Effector CD4-positive, alpha-beta T cell (primary cell): ENCODE measurements at places on chromosomes 3 and 15.
A peak's percentile ranks its signal among the peaks of the same experiment; 100 is the strongest.

DNA sequence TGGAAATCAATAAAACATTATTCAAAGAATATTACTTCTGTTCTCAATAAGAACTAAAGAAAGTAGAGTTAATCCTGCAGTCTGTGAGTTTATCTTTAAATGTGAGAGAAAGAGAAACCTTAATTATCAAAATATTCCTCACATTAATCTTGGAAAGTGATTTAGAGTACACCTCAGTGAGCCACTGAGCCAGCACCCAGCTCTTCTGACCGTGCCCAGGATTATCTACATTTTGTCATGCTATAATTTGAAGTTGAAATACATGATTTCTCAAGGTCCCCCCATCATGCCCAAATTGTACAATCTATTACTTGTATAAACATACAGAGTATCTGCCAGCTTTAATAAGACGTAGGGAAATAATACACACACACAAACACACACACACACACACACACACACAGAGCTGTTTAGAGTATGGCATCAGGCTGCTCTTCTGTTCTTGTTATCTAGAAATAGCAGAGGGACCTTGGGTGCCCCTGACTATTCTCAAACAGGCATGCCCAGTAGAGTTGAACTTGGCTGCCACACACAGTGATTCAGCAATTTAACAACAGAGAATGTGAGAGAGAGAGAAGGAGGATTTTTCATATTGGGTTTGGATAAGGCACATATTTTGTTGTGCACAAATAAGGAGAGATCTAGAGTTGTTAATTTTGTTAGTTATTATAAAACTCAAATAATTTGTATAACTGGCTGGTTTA, 74.4 kb downstream of the P2RY1 start:
- no peak for DNase-seq

DNA sequence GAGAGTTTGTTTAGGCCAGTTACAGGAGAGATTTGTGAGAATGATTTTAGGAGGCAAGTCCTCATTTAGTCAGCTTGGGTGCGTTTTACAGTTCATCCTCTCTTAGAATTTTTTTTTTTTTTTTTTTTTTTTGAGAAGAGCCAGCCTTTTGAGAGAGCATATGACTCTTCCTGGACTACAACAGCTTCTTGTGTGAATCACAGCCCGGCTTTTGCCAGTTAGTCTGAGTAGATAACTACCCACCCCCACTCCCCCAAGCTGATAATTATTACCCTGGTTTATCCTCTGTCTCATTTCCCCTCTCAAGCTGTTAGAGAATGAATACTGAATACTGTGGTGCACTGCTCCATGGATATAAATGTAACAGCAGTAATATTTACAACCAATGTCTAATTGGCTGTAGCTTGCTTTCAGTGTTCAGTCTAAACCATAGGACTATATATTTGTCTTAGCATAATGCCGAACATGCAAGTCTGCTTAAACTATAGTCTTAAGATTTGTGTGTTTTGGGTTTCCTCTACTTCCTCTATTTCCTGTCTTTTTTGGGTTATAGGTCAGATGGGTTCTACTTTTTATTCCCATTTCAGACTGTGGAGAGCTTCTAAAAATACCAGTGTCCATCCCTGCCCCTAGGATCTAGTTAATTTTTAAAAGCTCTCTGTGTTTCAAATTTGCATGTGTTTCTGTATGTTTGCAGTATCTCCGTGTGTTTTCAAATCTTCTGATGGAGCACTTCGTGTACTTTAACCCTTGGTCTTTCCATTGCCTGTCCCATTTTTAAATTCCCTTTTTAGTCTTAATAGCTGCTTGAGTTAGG, 8.0 kb downstream of the CHD2 start:
- DNase-seq = peak; percentile 43

DNA sequence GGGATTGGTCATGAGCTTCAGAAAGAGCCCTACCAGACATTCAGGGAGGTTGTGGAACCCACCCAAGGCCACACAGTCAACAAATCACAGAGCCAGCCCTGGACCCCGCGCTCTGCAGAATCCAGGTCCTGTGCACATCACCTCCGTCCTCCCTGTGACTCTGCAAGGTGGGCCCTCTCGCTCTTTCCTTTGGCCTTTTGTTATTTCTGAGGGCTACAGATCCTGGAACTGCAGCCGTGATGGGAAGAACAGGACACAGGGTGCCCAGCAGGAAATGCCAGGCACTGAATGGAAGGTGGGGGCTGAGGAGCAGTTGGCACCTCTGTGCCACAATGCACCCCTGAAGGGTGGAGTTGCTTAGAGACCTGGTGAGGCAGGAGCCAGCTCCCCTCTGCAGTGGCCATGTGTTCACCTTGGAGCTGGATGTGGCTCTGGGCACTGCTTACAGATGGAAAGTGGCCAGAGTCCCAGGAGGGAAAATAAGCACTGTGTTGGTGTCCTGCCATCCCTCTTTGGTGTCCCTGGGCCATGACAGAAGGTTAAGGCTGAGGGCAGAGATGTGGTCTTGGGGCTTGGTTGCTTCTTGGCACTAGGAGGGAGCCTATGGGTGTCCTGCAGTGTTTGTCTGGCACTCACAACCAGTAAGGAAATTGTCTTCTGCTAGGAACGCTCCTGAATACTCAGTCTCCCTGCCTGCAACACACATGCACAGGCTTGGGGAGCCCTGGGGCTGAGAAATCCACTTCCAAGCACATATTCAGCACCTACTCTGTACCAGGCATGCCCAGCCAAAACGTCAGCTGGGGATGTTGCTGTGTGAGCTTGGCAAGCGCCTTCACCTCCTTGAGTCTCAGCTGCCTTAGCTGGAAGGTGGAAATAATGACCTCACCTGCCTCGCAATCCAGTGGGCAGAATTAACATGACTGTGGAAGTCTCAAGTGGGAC, 98.0 kb upstream of the SLC6A6 start:
- no peak for DNase-seq

GRCh38 chr15:40543082-40543481, 21.8 kb downstream of the CCDC32 start:
- DNase-seq = no peak

GRCh38 chr3:16311960-16312451, 47.0 kb downstream of the OXNAD1 start:
- DNase-seq = peak; percentile 55

DNA sequence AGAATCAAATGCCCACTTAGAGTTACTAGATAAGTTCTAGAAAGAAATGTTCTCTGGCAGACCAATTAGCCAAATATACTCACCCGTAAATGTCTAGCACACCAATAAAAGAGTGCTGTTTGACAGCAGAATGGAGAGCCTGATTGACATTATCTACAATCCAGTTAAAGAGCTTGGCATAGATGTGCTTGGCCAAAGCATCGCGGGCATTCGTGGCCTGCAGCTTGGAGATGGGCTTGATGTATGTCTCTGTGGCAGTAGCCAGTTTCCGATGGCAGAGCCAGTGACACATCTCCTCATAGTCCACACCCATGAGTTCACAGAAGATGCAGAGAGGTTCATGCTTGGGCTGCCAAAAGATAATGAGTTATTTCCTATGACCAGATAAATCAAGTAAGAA, 101.5 kb upstream of the MYO5C start:
- DNase-seq = no peak

GRCh38 chr3:120568202-120568531, 28.0 kb upstream of the NDUFB4 start:
- no peak for DNase-seq

- no peak for DNase-seq
Measured at GRCh38 chr3:188827103-188827502, 344.7 kb upstream of the TPRG1 start.

- no peak for DNase-seq
Measured at GRCh38 chr15:57427367-57427821, 51.1 kb downstream of the CGNL1 start.

- DNase-seq = no peak
Measured at GRCh38 chr15:40414816-40415215, 9.2 kb downstream of the IVD start.

DNA sequence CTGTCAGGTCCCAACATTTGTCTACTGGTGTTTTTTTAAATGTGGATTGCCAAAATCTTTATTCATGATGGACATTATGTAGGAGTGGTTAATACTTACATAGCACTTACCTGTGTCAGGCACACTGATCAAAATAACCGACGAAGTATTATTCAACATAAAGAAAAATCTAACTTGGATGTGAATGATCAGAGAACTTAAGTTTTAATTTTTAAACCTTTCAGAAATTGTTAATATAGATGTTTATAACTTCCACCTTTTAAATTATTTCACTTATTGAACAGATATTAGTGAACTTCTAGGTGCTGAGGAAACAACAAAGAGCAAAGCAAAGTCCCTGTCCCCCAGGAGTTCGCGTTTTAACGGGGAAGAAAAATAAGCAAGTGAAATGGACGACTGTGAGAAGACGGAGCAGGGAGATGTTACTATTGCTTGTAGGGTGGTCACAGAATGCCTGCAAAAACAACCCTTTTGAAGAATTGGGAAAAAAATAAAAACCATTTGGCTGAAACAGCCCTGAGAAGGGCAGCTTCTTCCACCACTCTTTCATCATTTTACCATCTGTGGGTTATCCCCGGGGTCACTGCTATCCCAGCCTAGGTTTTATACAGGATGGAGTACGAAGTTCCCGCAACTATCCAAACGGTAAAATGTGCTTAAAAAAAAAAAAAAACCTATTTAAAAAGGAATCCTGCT, 915 bp upstream of the APH1B start:
- no peak for DNase-seq

GRCh38 chr3:67357610-67358458, 296.6 kb downstream of the SUCLG2 start:
- no peak for DNase-seq

DNA sequence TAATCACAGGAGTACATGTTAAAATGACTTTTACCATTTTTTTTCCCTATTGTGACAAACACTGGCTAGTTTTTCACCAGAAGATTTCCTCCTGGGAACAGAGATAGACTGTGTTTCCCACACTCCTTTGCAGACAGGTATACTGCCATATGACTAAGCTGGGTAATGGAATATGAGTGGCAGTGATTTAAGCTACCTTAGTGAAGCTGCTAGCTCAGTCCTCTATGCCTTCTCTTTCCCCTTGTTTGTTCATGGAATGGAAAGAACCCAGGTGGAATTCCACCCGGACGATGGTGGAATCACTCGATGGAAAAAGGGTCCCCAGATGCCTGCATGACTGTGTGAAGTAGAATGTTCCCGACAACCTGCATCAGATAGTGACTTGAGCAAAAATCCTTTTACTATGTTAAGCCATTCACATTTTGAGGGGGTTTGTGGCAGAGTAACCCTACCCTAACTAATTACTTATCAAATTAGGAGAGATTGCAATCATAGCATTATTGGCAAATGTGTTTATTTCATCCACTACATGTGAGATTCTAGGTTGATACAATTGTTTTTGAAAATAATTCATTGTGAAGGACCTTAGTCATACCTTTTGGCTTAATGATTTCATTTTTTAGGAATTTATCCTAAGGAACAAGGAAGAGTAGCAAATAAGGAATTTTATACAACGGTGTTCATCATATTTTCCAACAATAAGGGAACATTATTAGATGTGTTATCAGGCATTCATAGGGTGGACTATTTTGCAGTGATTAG, 16.5 kb downstream of the THSD4 start:
- DNase-seq = no peak

- no peak for DNase-seq
Measured at GRCh38 chr3:157110761-157111278, 49.1 kb downstream of the CCNL1 start.

DNA sequence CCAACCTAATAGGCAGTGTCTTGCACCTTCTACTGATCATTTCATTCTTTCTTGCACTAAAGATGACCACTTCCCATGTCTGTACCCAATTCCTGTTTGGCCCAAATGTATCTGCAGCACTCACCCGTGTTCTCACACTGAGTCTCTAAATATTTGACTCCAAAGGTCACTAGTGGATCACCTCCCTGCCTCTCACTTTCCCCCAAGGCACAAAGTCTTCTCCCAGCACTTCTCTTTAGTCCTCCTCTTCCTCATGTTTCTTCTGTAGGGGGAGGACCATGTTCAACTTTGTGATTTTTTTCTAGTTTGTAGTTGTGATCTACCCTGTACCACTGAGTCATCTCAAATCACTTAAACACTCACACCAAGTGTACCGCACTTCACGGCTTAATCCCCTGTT, 13.9 kb downstream of the NR1I2 start:
- no peak for DNase-seq
